SJCRH30 (cell line): ENCODE measurements at places on chromosomes 11 and 22.

GRCh38 chr11:39294648-39295047 lies 2164.8 kb downstream of the LRRC4C start:
- DNase-seq: no peak

GRCh38 chr11:62046568-62047100 lies 77.2 kb upstream of the INCENP start:
- DNase-seq: no peak

- no peak for DNase-seq
These were observed 634.3 kb downstream of the OPCML start for GRCh38 chr11:132898021-132898420.

- no peak for DNase-seq
These were observed 329.0 kb downstream of the C11orf87 start for GRCh38 chr11:109750964-109751363.

DNA sequence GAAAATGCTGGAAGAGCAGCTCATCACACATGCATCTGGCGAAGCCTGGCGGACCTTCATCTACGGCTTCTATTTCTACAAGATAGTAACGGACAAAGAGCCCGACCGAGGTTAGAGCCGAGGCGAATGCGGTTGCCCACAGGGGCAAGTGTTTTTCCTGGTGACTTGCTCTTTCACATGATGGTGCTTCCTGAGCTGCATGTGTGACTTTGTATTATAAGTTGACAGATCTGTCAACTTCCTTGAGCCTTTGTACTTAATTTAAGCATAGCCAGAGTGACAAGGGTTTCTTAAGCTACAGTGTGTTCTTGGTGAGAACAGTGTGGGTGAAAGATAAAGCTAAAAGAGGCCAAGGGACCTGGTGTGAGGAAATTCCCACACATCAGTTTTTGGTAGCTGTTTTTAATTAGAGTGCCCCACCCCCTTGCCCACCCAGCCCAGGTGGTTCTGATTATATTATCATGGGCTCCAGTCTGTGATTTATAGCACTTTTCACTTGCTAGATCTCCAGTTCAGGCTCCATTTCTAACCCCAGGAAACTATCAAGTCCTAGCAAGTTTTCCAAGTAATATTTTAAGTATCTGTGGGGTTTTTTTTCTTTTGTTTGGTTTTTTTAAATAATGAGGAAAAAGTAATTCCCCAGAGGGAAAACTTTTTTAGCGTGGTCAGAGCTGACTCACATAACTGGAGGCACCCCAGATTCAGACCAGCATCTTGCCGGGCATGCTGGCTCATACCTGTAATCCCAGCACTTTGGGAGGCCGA lies 68.0 kb upstream of the YWHAH start:
- no peak for DNase-seq

- DNase-seq: peak; percentile 75
These were observed 123.6 kb downstream of the CCDC34 start for GRCh38 chr11:27239305-27239942.

GRCh38 chr11:21110415-21110814 lies 441.0 kb downstream of the NELL1 start:
- DNase-seq: peak; percentile 45

DNA sequence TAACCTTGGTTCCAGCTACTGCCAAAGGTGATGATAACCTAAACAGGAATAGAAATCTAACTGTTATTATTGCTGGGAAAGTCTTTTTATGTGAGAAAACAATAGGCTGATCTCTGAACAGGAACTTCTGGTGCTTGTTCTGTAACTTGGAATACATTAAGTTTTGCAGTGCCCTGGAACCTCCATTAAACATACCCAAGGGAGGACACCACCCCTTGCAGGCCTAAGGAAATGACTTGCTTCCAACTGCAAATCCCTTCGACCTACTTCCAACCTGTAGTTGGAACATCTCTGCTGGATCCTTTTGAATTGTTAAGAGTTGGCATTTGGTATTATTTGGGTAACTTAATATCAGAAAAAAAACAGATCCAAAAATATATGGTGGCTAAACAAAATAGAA lies 188.4 kb upstream of the API5 start:
- no peak for DNase-seq

DNA sequence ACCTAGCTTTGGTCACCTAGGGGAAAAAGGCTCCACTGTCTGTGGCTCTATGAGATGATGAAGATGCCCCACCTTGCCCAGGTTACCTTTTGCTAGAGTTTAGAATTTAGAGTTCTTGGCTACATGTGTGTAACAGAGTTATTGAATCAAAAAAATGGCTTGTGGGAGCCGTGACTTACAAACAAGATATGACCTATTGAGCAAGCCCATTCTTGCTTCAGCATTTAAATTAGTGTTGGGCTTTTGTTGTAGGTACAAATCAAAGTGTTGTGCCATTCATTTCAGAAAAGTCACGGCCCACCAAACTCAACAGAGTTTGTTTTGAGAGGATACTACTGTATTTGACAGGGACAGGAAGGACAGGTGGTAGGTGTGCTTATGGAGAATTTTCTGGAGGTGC lies 768.8 kb downstream of the NTM start:
- no peak for DNase-seq

GRCh38 chr11:36404831-36405230 lies 105.2 kb downstream of the TRAF6 start:
- no peak for DNase-seq

GRCh38 chr11:62430425-62430824 lies 11.6 kb downstream of the SCGB1A1 start:
- no peak for DNase-seq

- no peak for DNase-seq
These were observed 475.9 kb downstream of the BRD1 start for GRCh38 chr22:49351761-49352227.

GRCh38 chr11:78139422-78140391 lies at the start of gene ALG8:
ALG8 (minus strand) TSS chr11:78139626; CDS start chr11:78139588, 38 bp downstream.
- DNase-seq: peak; percentile 95

- DNase-seq: no peak
These were observed 399.6 kb downstream of the TMEM135 start for GRCh38 chr11:87437133-87437843.

GRCh38 chr22:32801537-32802236 lies at the start of gene TIMP3:
TIMP3 (plus strand) TSS chr22:32801705; CDS start chr22:32802002, 297 bp downstream.
- peak; percentile 84 for DNase-seq
